ENCODE measurements at places on chromosomes 6 and 20.
A peak's percentile ranks its signal among the peaks of the same experiment; 100 is the strongest.

DNA sequence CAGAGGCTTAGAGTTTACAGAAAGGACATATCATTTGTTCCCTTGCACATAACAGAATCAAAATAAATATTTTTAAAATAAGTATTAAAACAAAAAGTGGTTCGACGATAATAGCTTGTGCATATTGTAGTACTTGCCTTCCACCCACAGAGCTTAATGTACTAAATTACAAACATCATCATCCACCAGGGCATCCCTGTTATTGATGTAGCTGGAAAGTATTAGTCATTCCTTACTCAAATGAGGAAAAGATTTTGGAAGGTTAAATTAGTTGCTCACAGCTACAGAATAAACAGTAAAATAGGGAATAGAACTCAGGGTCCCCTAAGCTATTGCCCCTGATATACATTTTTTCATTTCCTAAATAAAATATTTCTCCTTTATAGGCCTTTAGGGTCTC lies 150.3 kb downstream of the PTPRK start:
- DNase-seq = no peak

DNA sequence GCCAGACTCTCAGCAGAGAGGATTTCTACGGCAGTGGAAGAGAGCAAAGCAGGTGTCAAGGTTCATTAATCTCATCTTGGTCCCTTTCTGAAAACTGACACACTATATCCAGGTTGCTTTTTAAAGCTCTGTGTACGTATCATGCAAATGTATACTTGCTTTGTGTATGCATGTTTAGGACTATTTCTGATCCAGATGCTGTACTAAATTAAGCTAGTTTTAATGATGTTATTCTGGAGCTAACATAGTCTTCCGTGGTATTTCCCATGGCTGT lies 59.2 kb upstream of the SNX9 start:
- DNase-seq = no peak

- no peak for DNase-seq
Measured at GRCh38 chr6:75102301-75102700, 103.6 kb downstream of the COL12A1 start.

- DNase-seq = no peak
Measured at GRCh38 chr6:92044312-92044711, 1375.0 kb downstream of the EPHA7 start.

DNA sequence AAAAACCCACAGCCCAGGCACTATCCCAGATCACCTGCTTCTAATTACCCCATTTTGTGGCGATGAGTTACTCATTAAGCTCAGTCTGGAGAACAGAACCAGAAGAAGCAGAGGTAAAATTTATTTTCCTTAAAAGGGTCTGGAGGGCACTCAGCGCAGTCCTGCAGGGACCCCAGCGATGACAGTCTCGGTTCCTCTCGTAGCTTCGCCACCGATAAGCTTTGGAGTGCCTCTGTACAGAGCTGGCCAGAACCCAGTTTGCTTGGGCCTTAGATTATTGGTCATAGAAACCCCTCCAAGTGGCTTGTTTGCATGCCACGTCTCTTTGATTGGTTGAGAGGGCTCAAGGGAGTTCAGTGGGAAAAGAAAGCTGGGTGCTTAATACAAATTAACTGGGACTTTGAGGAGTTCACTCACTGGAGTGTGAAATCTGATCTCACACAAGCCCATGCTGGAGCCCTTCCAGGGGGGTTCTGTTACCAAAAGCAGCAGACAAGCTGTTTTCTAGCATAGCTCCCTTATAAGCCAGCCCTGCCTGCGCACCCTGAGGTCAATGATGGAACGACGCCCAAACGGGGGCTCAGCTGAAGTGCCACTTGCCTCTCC lies 158.5 kb upstream of the ARID1B start:
- DNase-seq = no peak

- no peak for DNase-seq
Measured at GRCh38 chr6:159681191-159681880, 11.7 kb downstream of the SOD2 start.

DNA sequence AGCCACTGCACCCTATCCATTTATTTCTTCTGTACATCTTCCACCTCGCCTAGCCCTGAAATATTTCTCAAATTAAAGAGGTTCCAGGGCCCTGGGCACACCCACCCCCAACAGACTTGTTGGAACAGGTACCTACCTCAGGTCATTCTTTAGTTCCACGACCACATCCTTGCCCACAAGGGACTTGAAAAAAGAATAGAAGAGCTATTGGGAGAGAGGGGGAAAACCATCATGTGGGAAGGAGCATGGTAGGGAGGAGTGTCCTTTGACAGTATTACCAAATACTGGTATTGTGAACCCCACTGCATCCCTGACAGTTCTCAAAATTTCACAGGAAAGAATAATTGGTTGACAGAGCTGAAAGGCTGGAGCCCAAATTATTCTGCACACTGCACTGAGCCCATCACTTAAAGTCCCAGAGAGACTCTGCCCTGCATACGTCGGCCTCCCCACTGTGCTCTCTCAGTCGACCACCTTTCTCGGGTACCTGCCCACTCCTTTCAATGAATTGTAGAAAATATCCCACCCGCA lies 762 bp downstream of the LSM2 start:
- DNase-seq = no peak

GRCh38 chr20:46810448-46811223 lies 84.0 kb upstream of the EYA2 start:
- peak; percentile 24 for DNase-seq

DNA sequence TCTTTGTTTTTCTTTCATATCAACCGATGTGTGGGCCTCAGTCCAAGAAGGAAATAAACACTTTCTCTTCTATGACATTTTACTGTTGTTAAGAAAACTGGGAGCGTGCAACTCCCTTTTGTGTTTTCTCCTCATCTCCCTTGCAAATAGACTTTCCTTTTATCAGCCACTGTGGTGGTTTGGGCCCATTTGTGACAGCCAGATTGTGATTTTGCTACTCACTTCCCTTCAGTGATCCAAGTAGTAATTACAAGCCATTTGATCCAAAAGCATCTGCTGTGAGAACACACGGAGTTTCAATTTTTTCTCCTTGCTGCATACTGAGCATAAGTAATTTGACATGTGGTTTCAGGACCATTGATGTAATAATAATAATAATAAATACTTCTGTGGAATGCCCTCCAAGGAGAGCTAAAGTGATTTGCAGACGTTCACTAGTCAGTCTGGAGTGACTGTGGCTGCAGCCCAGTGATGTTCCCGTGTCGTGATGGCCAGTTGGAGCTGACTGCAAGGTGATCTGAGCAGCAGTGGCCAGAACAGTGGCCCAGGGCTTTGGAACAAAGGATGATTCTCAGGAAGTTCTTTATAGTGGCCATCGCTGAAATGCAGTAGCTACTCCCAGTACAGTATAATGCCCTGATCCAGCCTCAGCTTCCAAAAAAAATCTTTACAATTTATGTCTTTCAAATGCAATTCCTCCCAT lies 91.9 kb upstream of the CLDN20 start:
- no peak for DNase-seq

DNA sequence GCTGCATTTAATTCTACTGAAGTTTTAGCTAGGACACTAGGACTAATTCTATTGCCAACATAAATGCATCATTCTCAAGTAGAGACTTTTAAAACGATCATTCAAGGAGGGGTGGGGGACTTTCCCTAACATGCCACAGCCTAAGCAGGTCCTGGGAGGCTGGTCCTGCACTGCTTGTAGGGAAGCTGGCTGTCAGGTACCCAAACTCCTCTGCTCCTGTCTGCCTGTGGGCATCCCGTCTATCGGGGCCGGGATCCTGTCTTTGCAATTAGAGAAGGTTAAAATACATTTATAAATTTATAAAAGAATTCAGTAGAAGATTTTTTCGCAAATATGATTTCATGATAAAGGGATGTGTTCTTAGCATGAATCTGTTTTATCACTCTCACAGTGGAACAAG lies 51.6 kb upstream of the MPC1 start:
- DNase-seq = no peak

GRCh38 chr6:161228096-161228495 lies 45.8 kb downstream of the AGPAT4 start:
- no peak for DNase-seq
